ENCODE measurements at places on chromosomes 5 and 9.

DNA sequence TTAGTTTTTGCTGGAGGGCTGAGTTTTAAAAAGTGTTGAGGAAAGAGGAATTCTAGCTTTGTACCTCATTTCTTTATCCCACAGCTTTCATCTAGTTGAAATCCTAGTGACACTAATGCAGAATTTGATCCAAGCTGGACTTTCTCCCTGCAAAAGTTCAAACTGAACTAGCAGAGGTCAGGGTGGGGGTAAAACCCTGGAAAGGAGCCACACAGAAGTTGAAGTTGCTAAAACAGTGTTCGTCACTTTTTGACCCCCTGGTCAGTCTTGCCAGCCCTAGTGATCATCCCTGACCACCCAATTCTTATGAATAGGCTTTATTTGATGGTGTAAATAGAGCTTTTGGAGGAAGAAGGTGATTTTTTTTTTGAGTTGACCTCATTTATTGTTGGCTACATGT lies 390.4 kb downstream of the TMEM38B start:
- DNase-seq = no peak

GRCh38 chr5:1034421-1034905 lies 25.9 kb downstream of the NKD2 start:
- no peak for DNase-seq

GRCh38 chr9:6929441-6930215 lies 171.9 kb downstream of the KDM4C start:
- DNase-seq = no peak

DNA sequence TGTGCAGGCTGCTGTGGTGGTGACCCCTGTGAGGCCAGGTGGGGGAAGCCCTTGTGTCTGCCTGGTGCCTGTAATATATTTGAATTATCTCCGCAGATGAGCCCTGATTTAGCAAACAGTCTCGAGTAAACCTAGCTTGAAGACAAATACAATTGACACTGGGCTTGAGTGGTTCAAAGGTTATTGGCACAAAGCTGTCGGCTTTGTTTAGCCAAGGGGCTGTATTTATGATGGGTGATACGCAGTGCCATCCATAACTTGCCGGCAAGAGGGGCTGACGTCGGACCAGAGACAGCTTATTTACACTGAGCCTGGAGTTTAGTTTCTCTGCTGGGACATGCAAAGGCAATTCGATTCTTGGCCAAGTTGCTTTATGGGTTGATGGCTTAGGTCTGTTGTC lies 20.0 kb upstream of the PITX1 start:
- DNase-seq = no peak

DNA sequence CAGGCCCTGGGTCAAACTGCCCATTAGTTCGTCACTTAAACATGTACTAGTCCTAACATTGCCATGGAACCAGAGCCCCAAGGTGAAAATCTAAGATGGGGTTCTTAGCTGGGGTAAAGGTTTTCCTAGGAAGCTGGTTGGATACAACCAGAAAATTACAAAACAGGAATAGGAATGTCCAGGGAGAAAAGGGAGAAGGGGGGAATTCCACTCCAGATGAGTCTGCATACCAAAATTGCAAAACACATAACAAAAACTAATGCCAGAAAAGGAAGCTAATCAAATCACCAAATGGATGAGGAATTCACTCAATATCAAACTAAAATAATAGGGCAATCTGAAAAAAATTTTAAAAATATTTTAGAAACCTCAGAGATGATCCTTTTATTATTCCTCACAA lies 396.2 kb downstream of the EFNA5 start:
- DNase-seq = no peak

- no peak for DNase-seq
These were observed 245.5 kb downstream of the HSPA4 start for GRCh38 chr5:133297293-133297692.

- no peak for DNase-seq
These were observed 122.0 kb downstream of the DAB2IP start for GRCh38 chr9:121773286-121773953.

DNA sequence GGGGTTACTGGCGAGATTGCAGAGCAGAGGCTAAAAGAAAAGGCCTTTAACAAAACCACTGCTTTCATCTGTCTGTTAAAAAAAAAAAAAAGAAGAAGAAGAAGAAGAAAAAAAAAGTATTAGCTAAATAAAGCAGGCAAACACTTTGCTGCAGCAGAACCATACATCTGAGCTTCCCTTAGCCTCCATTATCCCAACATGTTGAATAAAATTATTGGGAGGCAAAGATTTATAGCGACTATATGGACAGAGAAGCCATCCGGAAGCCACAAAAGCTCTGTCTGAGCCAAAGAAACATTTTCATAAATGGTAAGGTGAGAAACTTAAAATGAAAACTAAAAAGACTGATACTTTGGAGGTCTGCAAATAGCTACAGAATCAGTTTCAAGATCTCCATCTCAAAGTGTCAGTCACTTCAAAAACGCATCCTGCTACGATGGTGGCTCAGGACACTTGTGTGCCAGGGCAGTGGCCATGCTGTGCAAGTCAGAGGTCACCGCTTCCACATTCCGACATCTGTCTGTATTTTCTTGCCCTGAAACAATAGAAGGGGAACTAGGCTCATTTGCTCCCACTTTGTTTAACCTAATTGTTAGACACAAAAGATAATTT lies 9.6 kb downstream of the EFNA5 start:
- no peak for DNase-seq

All from NCI-H1930 (cell line).